ENCODE measurements at places on chromosomes 6 and 20.

DNA sequence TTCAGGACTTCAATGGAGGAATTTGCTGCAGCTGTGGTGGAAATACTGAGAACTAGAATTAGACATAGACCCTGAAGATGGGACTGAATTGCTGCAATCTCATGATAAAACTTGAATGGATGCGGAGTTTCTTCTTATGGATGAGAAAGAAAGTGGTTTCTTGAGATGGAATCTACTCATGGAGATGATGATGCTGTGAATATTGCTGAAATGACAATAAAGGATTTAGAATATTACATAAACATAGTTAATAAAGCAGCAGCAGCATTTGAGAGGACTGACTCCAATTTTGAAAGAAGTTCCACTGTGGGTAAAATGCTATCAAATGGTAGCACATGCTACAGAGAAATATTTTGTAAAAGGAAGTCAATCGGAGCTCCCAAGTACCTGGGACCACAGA lies 264.6 kb downstream of the UBE3D start:
- DNase-seq, result no peak

GRCh38 chr6:145713773-145714172 lies 21.5 kb downstream of the EPM2A start:
- DNase-seq, result no peak

GRCh38 chr6:85344996-85345395 lies 104.9 kb upstream of the NT5E start:
- no peak for DNase-seq

DNA sequence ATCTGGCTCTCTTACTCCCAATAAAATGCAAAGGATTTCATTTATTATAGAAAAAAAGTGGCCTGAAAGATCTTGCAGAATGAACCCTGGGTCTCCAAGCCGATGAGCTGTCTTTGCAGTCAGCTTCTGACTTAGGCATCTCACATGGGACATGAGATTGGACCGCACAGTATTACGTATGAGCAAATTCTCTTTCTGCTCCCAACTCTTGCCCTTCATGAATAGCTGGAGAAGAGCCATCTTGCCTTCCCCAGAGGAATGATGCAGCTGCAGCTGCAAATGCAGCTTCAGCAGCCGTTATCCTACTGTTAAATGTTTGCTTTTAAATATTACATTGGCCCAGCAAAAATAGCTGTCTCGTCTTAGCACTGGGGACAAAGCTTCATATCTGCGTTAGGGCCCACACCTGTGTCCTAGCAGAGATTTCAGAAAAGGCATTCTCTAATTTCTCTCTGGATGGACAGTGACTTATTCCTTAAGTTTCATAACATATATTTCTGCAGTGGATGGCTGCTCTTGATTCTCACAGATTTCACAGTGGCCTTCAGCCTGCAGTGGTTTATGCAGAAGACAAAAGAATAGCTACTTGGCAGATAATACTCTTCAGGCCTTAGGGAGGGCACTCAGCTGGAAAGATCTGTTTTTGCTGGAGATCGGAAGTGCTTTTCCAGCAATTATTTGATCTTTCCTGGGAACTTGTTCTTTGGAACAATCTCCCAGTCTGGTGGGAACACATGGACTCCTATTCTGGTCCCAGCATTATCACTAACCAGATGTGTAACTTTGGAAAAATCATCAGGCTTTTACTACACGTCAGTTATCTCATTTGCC lies 129.2 kb downstream of the FYN start:
- peak; percentile 82 for DNase-seq

DNA sequence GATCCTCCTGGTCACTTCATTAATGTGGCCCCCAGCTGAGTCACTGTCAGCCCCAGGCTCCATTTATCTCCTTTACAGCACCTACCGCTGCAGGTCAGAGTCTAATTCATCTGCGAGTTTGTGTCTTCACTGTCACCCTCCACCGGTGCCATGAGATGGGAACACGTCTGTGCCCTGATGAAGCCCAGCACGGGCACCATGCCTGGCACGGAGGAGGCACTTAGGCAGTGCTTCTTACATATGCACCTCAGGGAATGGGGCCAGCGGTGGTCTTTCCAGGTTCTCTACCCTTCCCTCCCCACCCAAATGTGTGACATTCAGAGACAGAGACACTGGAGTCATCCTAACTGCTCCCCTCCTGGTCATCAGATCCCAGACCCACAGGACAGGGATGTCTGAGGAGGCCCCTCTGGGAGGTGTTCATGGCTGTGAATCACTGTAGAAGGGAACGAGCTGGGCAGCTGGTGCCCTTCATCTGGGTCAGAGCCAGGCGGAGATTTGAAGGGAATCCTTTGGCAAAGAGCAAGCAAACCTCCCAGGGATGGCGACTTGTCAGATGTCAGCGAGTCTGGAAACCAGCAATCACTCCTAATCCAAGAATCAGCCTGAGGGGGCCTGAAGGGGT lies 364.6 kb downstream of the PREX1 start:
- DNase-seq, result no peak

All from fibroblast of skin of right biceps (primary cell).